ENCODE measurements at places on chromosomes 5 and 9.
A peak's percentile ranks its signal among the peaks of the same experiment; 100 is the strongest.

DNA sequence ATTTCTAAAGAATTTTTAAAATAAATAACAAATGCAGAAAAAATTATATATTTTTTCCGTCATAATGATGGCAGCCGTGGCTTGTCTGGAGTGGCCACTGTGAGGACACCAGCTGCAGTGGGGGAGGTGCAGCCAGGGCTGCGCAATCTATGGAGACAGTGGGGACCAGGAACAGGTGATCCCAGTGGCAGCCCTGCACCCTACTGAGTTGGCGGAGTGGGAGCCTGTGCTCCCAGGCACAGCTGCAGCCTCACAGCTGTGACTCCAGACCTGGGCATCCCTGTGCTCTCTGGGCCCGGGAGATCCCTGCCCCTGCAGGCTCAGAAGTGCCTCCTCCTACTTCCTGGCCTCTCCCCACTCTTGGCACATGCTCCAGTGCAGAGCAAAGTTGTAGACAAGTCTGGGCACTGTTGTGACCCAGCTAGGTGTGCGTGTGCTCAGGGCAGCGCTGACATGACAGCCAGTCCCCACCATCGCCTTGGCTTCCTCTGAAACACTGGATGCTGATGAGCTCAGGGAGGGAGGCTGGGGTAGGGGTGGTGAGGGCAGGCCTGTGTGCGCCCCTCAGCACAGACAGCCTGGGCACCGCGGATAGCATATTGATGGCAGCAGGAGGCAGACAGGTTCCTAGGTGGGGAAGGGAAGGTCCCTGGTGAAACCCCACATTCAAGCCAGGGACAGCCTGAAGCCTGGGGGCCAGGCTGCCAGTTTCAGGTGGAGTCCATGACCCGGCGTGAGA lies 96.0 kb upstream of the PRR16 start:
- no peak for DNase-seq

DNA sequence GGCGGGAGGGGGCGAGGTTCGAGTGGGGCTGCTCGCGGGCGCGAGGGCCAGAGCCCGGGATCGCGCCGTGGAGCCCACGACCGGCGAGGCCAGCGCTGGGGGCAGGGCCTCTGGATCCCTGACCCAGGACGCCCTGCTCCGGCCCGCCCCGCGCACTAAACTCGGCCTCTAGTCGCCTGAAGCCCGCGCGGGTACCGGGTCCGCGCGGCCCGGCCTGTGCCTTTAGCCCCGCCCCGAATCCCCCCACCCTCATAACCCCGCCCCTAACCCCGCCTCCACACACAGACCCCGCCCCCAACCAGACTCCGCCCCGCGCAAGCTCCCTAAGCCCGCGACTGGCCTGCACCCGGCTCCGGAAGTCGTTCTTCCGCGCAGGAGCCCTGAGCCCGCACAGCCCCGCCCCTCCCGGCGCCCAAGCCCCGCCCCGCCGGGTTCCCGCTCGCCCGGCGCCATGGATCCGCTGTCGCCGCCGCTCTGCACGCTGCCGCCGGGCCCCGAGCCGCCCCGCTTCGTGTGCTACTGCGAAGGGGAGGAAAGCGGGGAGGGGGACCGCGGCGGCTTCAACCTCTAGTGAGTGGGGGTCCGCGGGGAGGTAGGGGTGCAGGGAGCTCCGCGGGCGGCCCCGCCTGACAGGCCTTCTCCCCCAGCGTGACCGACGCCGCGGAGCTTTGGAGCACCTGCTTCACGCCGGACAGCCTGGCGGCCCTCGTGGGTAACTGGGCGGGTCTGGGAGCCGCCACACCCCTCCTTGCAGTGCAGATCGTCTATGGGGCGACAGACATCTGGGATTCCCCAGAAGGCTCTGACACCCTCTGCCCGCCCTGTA lies at the start of gene PAXX:
PAXX (plus strand) TSS at position 430 of the 826 bp plus-strand sequence; CDS start at position 452, 22 bp downstream.
- DNase-seq, result peak; percentile 76

- DNase-seq, result no peak
Measured at GRCh38 chr5:177339107-177339638, 12.3 kb downstream of the LMAN2 start.

- no peak for DNase-seq
Measured at GRCh38 chr5:173944511-173944910, 44.5 kb upstream of the C5orf47 start.

GRCh38 chr9:81191222-81191621 lies 498.1 kb downstream of the TLE1 start:
- no peak for DNase-seq

GRCh38 chr9:89476546-89476945 lies 21.4 kb downstream of the SEMA4D start:
- DNase-seq, result no peak

DNA sequence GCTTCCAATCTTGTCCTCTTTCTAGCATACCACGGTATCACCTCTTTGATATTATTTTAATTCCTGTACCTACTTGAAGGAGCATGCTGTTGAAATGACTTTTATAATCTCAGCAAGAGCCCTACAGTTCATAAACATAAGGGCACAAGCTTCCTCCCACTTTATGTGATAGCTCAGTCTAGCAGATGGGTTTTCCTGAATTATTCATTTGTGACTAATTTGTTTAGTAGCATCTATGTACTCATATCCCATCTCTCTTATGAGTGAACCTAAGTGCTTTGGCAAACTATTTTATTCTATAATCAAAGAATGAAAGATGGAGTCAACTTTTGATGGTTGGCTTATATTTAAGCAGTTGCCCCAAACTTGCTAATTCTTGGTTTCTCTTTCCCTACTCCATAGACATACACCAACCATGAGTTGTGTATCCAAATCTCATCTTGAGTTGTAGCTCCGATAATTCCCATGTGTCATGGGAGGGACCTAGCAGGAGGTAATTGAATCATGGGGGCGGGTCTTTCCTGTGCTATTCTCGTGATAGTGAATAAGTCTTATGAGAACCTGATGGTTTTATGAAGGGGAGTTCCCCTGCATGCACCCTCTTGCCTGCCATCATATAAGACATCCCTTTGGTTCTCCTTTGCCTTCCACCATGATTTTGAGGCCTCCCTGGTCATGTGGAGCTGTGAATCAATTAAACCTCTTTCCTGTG lies 17.7 kb downstream of the TXNDC8 start:
- DNase-seq, result no peak

- no peak for DNase-seq
Measured at GRCh38 chr9:127724012-127724411, 8.1 kb downstream of the TTC16 start.

GRCh38 chr9:110337727-110338126 lies at the start of gene TXNDC8:
Gene TXNDC8 (minus strand): TSS chr9:110337863.
- DNase-seq, result no peak

- DNase-seq, result no peak
Measured at GRCh38 chr5:88675708-88676636, 207.0 kb downstream of the MEF2C start.

GRCh38 chr9:114894609-114895433 lies 35.6 kb downstream of the TNFSF8 start:
- DNase-seq, result no peak

DNA sequence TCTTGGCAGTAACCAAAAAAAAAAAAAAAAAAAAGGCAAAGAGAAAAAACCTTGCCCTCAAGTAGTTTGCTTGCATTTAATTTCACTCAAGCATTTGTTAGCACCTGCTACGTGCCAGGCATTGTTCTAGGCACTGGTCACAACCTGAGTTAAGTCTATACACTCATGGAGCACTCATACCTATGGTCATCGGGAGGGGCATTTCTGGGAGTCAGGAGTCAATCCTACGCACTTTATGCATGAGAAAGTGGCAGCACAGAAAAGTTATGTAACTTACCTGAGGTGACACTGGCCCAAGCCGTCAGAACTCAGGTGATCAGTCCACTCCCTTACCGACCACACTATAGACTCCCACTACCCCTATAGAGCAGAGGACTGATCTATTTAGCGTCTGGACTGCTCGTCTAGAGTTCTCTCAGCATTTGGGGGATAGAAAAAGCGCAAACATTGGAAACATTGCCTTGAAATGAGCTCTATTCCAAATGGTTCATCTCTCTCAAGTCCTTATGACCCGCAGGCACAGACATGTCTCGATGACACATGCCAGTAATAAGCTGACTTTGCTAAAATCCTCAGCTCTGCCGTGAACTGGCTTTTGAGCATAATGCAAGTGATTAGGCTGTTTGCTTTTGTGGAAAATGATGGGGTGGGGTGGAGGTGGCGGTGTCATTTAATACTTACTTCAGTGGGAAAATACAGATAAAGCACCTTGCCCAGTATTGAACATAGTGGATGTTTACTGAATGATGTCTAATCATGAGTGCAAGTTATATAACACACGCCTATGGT lies 160.2 kb downstream of the ARHGEF28 start:
- no peak for DNase-seq

GRCh38 chr5:82399111-82399510 lies 121.0 kb upstream of the RPS23 start:
- no peak for DNase-seq

- DNase-seq, result no peak
Measured at GRCh38 chr9:20243841-20244240, 378.5 kb downstream of the MLLT3 start.

GRCh38 chr5:143019157-143019556 lies 249.0 kb downstream of the ARHGAP26 start:
- DNase-seq, result no peak

GRCh38 chr5:173744551-173744950 lies 128.1 kb upstream of the BOD1 start:
- DNase-seq, result no peak
